ENCODE measurements at places on chromosomes 13 and 19.

- DNase-seq, result peak; percentile 71
Measured at GRCh38 chr19:36152352-36153091, at the start of gene COX7A1. TSS of gene COX7A1 (minus strand) at chr19:36152447. CDS start at chr19:36152407, 40 bp downstream.

DNA sequence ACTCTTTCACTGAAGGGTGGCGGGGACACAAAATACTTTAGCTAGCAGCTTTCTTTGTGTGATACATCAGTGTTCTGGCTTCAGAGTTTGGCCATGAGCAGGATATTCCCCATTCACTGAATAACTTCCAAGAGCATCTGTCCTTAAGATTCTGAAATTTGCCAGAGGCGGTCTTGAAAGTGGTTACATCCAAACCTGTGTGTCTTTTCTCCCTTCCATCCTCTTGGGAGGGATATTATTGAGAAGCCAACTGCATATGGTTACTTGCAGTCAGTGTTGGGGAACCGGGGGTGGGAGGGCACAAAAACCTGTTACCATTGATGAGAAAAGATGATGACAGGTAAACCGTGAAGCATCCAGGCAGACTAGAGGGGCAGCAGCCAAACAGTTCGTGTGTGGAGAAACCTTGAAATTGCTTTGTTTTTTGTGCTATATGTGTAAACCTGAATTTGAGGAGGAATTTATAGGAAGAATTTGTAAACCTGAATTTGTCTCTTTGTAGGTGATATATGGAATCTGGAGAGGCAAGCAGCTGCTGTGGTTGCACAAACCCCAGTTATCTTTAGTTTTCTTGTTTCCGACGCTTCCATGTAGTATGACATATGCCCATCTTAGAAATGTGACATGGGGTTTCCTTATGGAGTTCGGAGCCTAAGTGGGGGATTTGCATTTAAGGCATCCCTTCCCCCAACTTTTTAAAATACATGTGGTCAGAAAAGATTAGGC, 104.8 kb downstream of the WDFY2 start:
- peak; percentile 8 for DNase-seq

DNA sequence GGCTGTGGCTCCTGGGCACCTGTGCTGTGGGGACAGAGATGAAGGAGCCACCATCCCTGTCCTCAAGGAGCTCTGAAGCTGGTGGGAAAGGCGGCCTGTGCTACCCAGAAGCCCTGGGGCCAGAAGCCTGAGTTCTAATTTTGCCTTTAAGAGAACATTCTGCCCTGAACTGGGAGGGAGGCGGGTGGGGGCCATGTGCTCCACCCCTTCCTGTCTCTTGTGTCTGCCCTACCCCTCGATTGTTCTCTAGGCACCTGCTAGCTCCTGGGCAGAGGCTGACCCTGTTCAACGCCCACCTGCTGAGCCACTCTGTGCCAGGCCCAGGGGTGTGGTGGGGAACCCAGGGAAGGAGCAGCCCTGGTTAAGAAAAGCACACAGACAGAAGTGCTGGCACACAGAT, 5.9 kb downstream of the TRAPPC6A start:
- no peak for DNase-seq

GRCh38 chr19:58033741-58034476, at the start of gene ZSCAN1:
TSS of gene ZSCAN1 (plus strand) at chr19:58034025. CDS start at chr19:58037837, 3,812 bp downstream.
- peak; percentile 93 for DNase-seq

DNA sequence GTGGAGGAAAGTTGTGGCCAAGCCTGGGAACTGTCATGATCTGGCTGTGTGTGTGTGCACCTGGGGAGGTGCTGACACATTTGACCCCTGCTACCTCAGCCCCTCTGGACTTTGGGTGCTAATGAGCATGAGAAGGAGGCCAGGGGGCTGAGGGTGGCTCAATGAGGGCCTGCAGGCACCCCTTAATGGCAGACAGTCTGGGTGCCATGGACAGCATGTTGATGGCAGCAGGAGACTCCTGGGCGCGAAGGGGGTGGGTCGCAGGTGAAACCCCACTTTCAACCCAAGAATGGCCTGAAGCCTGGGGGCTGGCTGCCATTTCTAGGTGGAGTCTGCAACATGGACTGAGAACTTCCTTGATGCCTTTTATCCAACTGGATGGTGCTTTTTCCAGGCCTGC, 216.4 kb upstream of the TRPC4 start:
- no peak for DNase-seq

- no peak for DNase-seq
Measured at GRCh38 chr19:31179471-31179852, 169.8 kb downstream of the TSHZ3 start.

GRCh38 chr19:10826846-10827245, 9.2 kb downstream of the TMED1 start:
- no peak for DNase-seq

DNA sequence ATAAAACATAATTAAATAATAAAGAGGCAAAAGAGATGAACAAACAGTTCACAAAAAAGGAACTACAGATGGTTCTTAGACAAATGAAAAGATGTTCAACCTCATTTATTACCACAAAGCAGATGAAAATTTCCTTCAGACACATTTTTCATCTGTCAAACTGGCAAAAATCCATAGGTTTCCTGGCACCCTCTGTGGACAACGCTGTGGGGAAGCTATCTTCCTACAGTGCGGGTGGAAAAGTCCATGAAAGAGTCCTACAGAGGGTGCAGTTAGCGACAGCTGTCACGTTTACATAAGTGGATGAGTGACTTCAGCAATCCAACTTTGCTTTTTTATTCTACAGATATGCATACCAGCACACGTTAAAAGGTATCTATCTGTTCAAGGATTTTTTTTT, 30.3 kb upstream of the PDCD5 start:
- no peak for DNase-seq

GRCh38 chr19:1482361-1483130, 3.5 kb upstream of the C19orf25 start:
- DNase-seq, result no peak

GRCh38 chr13:33261387-33262061, 24.0 kb downstream of the STARD13 start:
- no peak for DNase-seq

Data from umbilical cord (tissue), 2 donors.